Calu3 (cell line): ENCODE measurements at places on chromosomes 12 and 14. TPM values are rescaled to one million over a fixed set of nuclear protein-coding genes. Genes with fewer than 3 reads are reported as not detected.

- H3K27me3 ChIP-seq, result no peaks in the 10 kb centered on the region
- H3K4me1 ChIP-seq, result no peaks in the 10 kb centered on the region
- H3K27ac ChIP-seq, result no peak overlapping the region
- H3K4me3 ChIP-seq, result no peak overlapping the region
Observed at GRCh38 chr14:86373886-86374285, 843.9 kb downstream of the FLRT2 start.

DNA sequence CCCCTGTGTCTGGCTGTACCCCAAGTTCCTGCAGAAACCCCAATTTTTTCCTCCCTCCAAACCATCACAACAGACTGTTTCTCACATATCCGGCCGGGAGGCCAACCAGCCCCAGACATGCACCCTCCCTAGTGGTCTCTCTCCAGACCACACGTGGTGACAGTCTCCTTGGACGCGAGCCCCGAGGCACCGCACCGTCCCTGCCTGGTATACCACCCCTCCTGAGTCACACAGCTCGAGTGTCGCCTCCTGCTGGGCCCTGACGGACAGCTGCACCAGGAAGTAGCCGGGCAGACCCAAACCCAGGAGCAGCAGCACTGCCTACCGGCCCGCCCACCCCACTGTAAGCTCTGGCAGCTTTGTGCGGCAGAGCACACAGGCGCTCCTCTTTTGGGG is 97.4 kb downstream of the RFLNA start:
- no peak overlapping the region for H3K4me3 ChIP-seq
- peaks cover 87% of the 10 kb centered on the region for H3K36me3 ChIP-seq
- peaks cover 49% of the 10 kb centered on the region for H3K4me1 ChIP-seq
- no peak for DNase-seq
- no peaks in the 10 kb centered on the region for H3K27me3 ChIP-seq

- no peaks in the 10 kb centered on the region for H3K36me3 ChIP-seq
- no peak overlapping the region for H3K27ac ChIP-seq
- DNase-seq, result no peak
- no peak overlapping the region for H3K4me3 ChIP-seq
- H3K27me3 ChIP-seq, result no peaks in the 10 kb centered on the region
Observed at GRCh38 chr12:93578221-93578620, 5.7 kb downstream of the SOCS2 start.

GRCh38 chr14:59969319-59969718 is 49.4 kb downstream of the LRRC9 start:
- peaks cover 8% of the 10 kb centered on the region for H3K36me3 ChIP-seq
- DNase-seq, result no peak
- H3K4me1 ChIP-seq, result peaks cover 26% of the 10 kb centered on the region

GRCh38 chr12:103903993-103904392 is 26.2 kb upstream of the HSP90B1 start:
- H3K27ac ChIP-seq, result no peak overlapping the region
- peaks cover 7% of the 10 kb centered on the region for H3K4me1 ChIP-seq
- no peak overlapping the region for H3K4me3 ChIP-seq
- no peak for DNase-seq

- H3K27me3 ChIP-seq, result no peaks in the 10 kb centered on the region
- H3K36me3 ChIP-seq, result no peaks in the 10 kb centered on the region
- H3K4me1 ChIP-seq, result no peaks in the 10 kb centered on the region
- H3K4me3 ChIP-seq, result no peak overlapping the region
- no peak overlapping the region for H3K27ac ChIP-seq
Observed at GRCh38 chr12:47391566-47391965, 311.8 kb upstream of the AMIGO2 start.

DNA sequence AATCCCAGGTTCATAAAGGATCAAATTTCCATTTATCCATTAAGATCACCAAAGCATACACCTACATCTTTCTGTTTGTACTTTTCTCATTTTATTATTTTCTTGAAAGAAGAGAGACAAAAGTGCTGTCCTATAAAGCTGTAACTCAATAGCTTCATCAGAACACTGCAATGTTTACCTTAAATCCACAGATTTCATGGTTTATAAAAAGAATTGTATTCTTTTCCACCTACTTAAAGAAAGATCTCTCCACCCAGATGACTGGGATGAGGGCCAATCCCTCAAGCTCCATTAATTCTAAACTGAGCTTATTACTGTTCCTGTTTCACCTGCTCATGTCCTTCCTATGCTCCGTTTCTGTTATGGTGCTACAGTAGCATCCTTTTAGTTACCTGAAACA is 470.6 kb downstream of the BCAT1 start:
- H3K4me1 ChIP-seq, result peaks cover 12% of the 10 kb centered on the region
- no peak for DNase-seq
- no peaks in the 10 kb centered on the region for H3K36me3 ChIP-seq
- no peak overlapping the region for H3K27ac ChIP-seq
- no peak overlapping the region for H3K4me3 ChIP-seq
- H3K27me3 ChIP-seq, result no peaks in the 10 kb centered on the region

GRCh38 chr14:96255501-96256366 is at the start of gene BDKRB1:
Gene BDKRB1 (plus strand): TSS chr14:96256210. CDS start chr14:96263683, 7,473 bp downstream.
- H3K36me3 ChIP-seq, result no peaks in the 10 kb centered on the region
- H3K4me1 ChIP-seq, result peaks cover 8% of the 10 kb centered on the region
- no peak within 1 kb of the TSS for H3K4me3 ChIP-seq

DNA sequence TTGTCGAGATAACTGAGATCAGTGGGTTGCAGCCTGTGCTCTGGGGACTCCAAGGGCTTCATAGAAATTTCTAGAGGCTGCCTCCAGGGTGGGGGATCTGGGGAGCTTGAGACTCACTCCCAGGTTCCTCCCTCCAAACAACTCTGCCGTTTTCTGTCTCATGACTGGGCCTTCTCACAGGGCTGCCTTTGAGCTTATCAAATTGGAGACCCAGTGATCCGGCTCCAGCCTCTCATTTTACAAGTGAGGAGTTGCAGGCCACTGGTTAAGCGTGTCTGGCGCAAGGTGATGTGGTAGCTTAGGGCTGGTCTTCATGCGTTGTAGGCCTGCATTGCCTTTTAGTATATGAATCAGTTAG is 85.8 kb downstream of the SLC25A47 start:
- no peaks in the 10 kb centered on the region for H3K27me3 ChIP-seq
- no peak overlapping the region for H3K4me3 ChIP-seq

- H3K36me3 ChIP-seq, result no peaks in the 10 kb centered on the region
- H3K4me3 ChIP-seq, result no peak overlapping the region
- H3K27me3 ChIP-seq, result no peaks in the 10 kb centered on the region
- no peak overlapping the region for H3K27ac ChIP-seq
Observed at GRCh38 chr12:12533238-12533829, 29.3 kb downstream of the DUSP16 start.

GRCh38 chr14:60935319-60935718 is 45.6 kb downstream of the TRMT5 start:
- H3K27me3 ChIP-seq, result no peaks in the 10 kb centered on the region
- H3K4me1 ChIP-seq, result no peaks in the 10 kb centered on the region
- no peak overlapping the region for H3K4me3 ChIP-seq
- H3K36me3 ChIP-seq, result no peaks in the 10 kb centered on the region

DNA sequence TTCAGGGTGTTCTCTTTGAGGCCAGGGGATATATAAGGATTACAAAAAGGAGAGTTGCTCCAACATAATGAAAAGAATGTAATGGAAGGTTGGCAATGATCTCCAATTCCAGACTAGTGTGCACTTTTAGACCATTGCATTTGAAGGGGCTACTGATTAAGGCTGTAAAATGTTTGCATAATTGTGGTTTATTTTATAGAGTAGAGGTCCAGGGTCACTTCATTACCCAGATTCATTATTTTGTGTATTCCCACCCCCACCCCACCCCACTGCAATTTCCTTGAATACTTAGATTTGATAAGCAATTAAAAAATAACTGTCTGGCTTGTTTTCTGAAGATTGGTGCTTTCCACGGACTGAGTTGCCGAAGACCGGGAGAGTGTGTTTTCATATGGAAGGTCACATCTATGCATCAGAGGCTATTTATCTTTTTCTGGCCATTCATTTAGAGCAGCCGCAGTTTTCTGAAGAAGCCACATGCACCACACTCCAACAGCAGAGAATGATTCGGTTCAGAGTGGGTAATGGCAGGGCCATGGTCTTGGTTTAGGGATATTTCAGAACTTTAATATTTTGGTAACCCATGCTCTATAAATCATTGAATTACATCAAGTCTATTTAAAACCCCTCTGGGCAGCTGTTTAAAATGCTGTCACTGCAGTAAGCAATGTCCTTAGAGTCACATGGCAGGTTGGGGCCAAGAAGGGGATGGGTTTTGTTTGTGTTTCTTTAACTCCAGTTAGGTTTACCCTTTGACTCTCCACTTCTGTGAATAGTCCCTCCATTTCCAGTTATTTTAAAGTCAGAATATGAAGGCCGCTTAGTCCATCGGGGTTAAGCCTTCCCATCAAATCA is 94.6 kb downstream of the TMEM30B start:
- peaks cover 13% of the 10 kb centered on the region for H3K4me1 ChIP-seq
- H3K27me3 ChIP-seq, result no peaks in the 10 kb centered on the region
- H3K4me3 ChIP-seq, result no peak overlapping the region

GRCh38 chr14:105767315-105767714 is 240.9 kb downstream of the TMEM121 start:
- H3K4me1 ChIP-seq, result no peaks in the 10 kb centered on the region
- no peak overlapping the region for H3K4me3 ChIP-seq
- no peak overlapping the region for H3K27ac ChIP-seq
- DNase-seq, result no peak

GRCh38 chr14:34983786-34984185 is 994 bp downstream of the SRP54 start:
- H3K27me3 ChIP-seq, result no peaks in the 10 kb centered on the region
- H3K36me3 ChIP-seq, result peaks cover 7% of the 10 kb centered on the region

DNA sequence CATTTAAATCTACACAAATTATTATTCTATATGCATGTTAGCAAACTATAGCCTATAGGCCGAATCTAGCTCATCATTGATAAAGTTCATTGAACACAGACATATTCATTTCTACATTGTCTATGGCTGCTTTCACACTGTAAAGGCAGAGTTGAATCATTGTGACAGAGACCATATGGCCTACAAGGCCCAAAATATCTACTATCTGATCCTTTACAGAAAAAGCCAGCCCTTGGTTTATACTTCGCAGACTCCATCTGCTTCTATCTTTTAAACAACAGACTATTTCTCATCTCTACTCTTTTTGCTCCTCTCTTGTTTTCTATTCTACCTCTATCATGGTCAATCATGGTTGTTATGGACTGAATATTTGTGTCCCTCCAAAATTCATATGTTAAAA is 190.7 kb downstream of the EXOC5 start:
- no peak overlapping the region for H3K27ac ChIP-seq
- no peaks in the 10 kb centered on the region for H3K36me3 ChIP-seq
- no peak overlapping the region for H3K4me3 ChIP-seq
- H3K4me1 ChIP-seq, result no peaks in the 10 kb centered on the region
- peaks cover 25% of the 10 kb centered on the region for H3K27me3 ChIP-seq

DNA sequence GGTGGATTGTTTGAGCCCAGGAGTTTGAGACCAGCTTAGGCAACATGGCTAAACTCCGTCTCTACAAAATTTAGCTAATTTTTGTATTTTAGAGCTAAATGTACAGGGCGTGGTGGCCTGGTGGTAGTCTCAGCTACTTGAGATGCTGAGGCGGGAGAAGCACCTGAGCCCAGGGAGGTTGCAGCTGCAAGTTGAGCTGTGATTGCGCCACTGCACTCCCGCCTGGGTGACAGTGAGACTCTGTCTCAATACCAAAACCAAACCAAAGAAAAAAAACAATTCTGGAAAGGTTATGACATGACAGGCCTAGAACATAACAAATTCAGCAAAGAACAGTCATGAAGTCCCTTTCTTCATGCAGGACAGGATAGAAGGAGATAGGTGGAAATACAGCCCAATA is 25.7 kb downstream of the WDR89 start:
- no peak for DNase-seq
- no peaks in the 10 kb centered on the region for H3K27me3 ChIP-seq
- no peak overlapping the region for H3K27ac ChIP-seq

DNA sequence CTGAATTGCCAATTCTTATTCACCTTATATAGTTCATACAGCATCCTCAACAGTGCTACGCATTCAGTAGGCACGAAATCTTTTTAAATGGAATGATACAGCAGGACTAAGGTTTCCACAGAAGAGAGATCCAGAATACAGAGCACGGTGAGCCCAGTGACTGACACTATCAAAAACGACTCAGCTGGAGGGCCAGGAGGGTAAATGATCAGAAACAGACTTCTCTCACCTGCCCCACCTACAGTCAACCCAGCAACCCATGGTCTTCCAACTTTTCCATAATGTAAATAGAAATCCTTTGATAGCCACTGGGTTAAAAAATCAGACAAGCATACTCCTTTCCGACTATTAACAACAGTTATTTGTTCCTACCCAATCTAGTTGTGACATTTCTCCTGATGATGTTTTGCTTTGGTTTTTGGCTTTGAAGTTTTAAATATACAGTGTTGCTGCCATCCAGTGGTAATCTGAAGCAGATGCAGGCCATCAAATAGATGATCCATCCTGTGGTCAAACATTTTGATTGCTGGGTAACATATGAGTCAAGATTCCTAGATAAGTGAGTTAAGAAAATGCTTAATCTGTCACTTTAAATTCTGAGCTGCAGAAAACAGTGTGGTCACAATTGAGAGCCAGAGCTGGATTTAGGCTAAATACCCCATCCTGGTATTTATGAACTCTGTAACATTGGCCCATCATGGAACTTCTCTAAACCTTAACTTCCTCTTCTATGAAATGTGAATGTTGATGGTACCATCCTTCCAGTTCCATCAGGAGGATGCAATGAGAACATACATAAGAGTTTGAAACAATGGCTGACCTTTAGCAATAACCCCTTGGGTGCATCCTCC is 42.0 kb downstream of the GPHB5 start:
- no peak overlapping the region for H3K27ac ChIP-seq
- H3K4me3 ChIP-seq, result no peak overlapping the region
- no peaks in the 10 kb centered on the region for H3K27me3 ChIP-seq

- H3K27ac ChIP-seq, result peak overlapping the region; percentile 98
- H3K4me3 ChIP-seq, result no peak overlapping the region
- no peak for DNase-seq
- no peaks in the 10 kb centered on the region for H3K27me3 ChIP-seq
Observed at GRCh38 chr12:95206916-95207315, 10.4 kb downstream of the FGD6 start.

GRCh38 chr14:71454513-71455332 is 477.5 kb upstream of the RGS6 start:
- no peaks in the 10 kb centered on the region for H3K36me3 ChIP-seq
- no peak overlapping the region for H3K27ac ChIP-seq
- peaks cover 20% of the 10 kb centered on the region for H3K4me1 ChIP-seq

Gene FBRSL1
- 118 and 119 TPM in 2 replicates for total RNA-seq

Gene ZNF84
- 44.5 and 49.8 TPM in 2 replicates for total RNA-seq

Gene CPNE6
- not detected in 2 replicates for total RNA-seq

Gene EID3
- 5.5 and 6.1 TPM in 2 replicates for total RNA-seq

Gene PLEKHG7
- total RNA-seq, result 1.3 and 2.5 TPM in 2 replicates

Gene HOXC9
- total RNA-seq, result 0.42 and 0.54 TPM in 2 replicates

Gene CMKLR1
- not detected in 2 replicates for total RNA-seq

Gene SERPINA9
- not detected in 2 replicates for total RNA-seq

Gene PMCH
- not detected in 2 replicates for total RNA-seq

Gene VRTN
- not detected in 2 replicates for total RNA-seq

Gene GPR137C
- 2.0 and 2.3 TPM in 2 replicates for total RNA-seq

Gene PLEKHH1
- 11.8 and 13.6 TPM in 2 replicates for total RNA-seq

Gene HCAR1
- 5.0 and 5.9 TPM in 2 replicates for total RNA-seq

Gene PGF
- 1.2 and 2.1 TPM in 2 replicates for total RNA-seq

Gene LRRC74A
- not detected in 2 replicates for total RNA-seq
